ENCODE measurements at places on chromosomes 12 and 14.

DNA sequence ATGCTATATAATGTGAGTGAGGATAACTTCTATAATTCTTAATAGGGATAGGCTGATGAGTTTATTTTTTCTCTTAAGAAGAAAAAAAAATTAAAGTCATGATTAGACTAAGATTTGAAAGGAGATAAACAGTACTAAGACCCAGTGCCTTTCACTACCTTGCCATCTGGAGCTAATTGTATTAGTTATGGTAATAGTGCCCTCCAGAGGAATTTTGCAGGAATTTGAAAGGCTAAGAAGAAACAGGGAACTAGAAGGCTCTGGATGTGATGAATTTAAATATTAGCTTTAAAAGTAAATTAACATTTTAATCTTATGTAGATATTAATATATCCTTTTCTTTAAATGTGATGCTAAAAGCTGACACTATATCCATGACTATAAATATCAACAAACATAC, 36.6 kb upstream of the PIK3C2G start:
- DNase-seq, result peak; percentile 60

DNA sequence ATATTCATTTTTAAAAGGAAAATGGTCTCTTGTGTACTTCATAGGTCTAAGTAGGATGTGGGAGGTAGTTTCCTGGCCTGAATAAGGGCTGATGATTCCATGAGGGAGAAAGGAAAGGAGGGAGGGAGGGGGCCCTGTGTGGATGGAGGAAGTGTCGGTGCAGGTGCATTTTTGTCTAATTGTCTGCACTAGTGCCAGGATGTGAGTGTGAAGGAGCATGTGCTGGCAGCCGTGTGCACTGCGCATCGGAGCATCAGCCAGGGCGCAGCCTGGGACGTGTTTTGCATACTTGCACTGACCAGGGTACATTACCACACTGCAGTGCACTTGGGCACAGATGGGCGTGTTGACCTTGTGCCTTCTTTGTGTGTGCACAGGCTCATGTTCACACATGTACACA, 29.2 kb downstream of the SMUG1 start:
- DNase-seq, result no peak

GRCh38 chr12:103799857-103800771, 40.9 kb downstream of the NT5DC3 start:
- peak; percentile 88 for DNase-seq

- DNase-seq, result no peak
These were observed 7.3 kb upstream of the CFAP54 start for GRCh38 chr12:96482086-96482485.

GRCh38 chr12:14256121-14256520, 109.4 kb upstream of the ATF7IP start:
- DNase-seq, result peak; percentile 39

DNA sequence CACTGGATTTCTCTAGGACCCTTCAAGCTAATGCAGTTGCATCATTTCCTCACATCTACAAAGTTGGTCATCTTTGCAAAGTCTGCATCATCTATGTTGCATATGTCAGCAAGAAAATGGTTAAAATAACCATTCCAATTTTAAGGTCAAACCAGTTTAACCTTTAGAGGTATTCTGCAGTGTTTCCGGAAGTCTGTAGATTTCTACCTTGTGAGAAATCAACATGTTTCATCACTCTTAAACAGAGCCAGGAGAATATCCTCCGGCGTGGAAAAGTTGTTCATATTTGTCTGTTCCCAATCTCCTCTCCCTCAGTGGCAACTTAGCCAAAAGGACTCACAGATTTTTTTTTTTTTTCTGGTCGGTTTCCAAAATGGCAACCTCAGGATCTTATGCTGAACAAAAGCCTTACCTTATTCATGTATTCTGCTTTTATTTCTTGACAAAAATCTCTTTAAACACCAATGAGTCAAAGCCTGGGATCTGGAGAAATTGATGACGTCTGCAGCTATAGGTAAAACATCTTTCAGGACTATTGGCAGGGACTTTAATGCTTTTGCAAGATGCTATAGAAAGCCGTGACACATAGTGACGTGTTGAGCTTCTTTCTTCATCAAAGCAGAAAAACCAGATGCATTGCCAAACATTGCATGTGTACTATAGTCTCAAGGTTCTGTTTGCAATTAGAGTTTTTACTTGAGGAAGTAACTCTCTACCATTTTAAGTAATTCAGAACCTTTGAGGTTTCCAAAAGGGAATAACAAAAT, 16.0 kb upstream of the CDK17 start:
- peak; percentile 80 for DNase-seq

DNA sequence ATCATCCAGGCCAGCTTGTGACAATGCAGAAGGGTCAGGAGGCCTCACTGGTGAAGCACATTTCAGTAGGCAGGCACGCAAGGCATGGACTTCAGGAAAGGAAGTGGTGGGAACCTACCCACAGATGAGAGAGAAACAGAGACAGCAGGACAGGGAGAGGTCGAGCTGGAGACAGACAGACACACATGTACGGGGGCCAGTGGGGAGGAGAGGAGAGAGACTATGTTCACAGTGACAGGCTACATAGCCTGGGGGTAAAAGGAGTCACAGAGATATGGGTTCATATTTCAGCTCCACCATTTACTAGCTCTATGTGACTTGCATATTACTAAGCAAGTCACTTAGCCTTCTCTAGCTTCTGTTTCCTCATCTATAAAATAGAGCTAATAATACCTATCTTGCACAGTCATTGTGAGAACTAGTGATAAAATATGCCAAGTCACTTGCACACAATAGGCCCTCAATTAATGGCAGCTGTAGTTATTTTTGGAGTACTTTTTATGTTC, 91.1 kb upstream of the FUT8 start:
- DNase-seq, result no peak

DNA sequence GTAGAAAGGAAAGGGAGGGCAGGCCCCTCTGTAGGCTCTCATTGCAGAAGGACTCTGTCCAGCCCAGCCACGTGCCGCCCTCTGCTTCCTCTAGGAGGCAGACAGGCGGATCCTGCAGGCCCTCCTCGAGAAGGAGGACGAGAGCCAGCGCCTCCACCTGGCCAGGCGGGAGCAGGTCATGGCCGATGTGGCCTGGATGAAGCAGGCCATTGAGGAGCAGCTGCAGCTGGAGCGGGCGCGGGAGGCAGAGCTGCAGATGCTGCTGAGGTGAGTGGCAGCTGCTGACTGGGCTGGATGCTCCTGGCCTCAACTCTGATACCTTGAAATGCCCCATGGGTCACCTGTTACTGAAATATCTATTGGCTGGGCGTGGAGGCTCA, 10.9 kb downstream of the TCHP start:
- peak; percentile 19 for DNase-seq

GRCh38 chr12:92226071-92226661, 80.5 kb upstream of the BTG1 start:
- peak; percentile 19 for DNase-seq

GRCh38 chr12:83432176-83432719, 745.5 kb downstream of the TMTC2 start:
- no peak for DNase-seq

DNA sequence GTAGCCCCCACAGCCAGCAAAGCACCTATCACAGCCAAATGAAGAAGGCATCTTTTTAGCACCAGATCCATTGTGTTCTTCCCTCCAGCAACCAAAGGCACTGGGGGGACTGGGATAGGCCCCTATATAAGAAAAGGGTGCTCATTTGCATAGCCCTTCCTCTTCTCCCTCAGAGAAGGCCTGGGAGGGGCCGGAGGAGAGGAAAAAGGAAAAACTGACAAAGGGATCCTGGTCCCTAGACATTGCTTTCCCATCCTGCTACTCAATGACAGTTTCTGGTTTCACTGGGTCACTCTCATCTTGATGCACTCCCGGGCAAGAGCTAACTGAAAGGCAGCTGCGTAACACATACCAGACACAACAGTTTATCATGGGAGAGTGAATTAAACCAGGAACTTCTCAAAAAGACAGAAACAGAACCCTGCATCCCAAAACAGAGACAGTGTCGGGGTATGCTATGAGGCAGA, at the start of gene PMEL:
Gene PMEL (minus strand): TSS at position 102 of the 467 bp plus-strand sequence. CDS start 31 bp downstream, at position 71.
- DNase-seq, result no peak

DNA sequence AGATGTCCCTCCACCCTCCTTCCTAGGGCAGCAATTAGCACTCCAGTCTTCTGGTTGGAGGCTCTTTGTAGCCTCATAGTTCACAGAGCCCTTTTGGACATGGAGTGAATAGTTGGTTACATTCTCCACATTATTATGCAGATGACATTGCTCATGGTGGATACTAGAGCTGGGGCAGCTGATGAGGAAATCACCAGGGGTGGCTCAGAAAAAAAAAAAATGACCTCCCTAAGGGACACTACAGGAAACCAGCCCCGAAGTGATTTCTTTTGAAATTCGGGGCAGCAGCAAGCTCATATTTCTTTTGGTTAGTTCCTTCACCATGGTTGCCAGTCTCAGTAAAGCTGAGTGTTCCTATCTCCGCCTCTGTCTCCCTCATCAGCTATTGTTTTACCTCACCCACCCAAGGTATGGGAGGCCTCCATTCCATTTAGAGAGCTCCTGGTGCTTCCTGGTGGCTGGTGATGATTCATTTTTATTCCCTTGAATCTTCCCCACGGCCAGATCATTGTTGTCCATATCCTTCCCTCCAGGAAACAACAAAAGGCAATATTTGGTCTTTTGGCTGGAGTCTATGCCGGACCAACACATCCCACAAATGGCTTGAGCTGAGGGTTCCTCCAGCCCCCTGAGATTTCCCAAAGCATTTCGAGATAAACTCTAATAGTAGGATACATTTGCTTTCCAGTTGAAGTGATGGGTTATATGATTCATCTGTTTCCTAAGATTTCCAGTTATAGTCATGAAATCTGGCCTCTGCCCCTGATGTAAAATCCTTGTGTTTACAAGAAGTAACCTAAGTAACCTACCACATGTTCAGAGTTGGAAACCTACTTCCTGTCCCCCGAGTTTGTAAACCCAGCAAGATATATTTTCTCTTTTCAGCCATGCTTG, 56.2 kb upstream of the NID2 start:
- peak; percentile 54 for DNase-seq

DNA sequence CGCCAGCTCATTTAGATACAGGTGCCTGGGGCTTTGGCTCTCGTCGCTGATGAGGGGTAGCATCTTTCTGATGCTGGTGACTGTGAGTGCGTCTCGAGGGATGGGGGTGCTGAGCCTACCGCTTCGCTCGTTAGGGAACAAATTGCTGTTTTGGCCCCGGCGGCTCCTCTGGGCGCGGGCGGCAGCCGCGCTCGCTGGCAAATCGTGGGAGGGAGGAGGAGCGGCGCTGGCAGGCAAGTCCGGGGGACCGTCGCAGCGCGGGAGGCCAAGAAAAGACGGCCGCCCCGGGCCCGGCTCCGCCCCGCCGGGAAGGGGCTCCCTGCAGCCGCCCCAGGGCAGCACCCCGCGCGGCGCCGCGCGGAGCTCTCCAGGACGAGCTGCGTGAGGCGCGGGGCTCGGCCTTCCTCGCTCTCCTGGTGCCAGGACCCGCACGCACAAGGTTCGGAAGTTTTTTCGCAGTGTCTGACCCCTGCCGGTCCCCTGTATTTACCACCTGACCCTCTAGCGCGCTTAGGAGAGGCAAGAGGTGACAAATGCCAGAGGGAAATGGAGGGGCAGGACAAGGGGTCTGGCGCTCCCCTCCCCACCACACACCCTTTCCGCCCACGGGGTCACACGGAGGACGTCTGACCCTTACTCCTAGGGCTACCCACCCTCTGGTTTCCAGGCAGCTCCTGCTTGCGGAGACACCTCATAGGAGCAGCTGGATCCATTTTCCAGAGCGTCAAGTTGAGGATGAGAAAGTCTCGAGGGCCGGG, 899 bp upstream of the KCNH3 start:
- no peak for DNase-seq

GRCh38 chr12:118498171-118498570, 121.8 kb downstream of the SUDS3 start:
- no peak for DNase-seq

DNA sequence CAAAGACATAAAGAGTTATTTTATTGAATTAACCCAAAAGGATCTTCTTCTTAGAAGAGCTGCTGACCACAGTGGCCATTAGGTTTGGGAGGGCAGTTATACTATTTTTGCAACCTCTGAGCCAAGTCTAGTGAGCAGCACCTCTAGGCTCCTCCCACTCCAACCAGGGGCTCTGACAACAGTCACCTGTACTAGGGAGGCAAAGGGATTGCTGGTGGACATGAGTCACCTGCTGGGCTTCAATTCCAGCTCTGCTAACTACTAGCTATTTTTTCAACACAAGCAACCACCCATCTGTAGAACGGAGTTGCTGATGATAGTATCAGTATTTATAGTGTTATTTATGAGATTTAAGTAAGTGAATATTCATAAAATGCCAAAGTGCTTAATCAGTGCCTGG, 166.0 kb downstream of the KLHL28 start:
- DNase-seq, result no peak

DNA sequence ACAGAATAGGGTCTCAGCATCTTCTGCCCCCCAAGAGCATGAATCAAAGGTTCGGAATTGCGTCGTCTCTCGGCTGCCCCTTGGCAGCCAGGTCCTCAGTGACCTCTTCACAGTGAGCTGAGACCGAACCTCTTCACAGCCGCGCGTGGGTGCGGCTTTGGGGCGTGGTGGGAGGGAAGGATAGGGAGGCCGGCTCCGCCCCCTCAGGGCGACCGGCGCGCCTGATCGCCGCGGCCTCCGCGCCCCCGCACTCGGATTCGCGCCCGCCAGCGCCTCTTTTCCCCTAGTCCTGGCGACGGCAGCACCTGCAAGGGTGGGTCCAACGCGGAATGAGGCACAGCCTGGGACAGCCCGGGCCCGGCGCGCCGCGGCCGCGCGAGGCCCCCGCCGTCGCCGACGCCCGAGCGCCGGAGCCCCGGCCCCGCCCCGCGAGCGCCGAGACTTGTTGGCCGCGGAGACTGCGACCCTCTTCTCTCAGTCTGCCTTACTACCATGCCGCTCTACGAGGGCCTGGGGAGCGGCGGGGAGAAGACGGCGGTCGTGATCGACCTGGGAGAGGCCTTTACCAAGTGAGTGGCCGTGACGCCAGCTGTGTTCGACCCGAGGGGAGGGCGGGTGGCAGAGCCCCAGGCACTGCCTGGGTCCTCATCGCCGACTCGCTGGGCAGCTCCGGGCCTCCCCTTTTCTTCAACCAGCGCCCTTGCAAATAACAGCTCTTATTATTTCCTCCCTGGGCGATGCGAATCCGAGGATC, at the start of gene ACTR10:
Gene ACTR10 (plus strand): TSS at position 424 of the 754 bp plus-strand sequence. CDS start 69 bp downstream, at position 493.
- DNase-seq, result peak; percentile 77

GRCh38 chr12:97235102-97235501, 227.5 kb upstream of the RMST start:
- DNase-seq, result no peak

- DNase-seq, result peak; percentile 27
These were observed 48.0 kb downstream of the SLC17A8 start for GRCh38 chr12:100404769-100405407.

DNA sequence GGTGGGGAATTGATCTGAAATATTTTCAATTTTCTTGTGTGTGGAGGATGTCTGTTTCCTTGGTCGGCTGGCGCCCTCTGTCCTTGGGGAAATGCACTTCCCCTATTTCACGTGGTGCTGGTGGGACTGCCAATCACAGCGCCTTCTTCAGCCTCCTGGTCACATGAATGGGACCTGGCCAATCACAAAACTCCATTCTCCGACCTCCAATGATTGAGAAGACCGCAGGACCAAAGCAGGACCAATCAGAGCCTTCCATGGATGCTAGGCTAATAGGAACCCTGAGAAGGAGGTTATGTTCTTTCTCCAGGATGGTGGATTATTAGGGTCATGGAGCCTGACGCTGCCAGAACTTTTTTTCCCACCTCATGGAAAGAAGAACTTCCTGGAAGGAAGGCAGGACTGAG, 188.7 kb downstream of the TTC8 start:
- peak; percentile 20 for DNase-seq

All from astrocyte of the spinal cord (primary cell).